Activated CD4-positive, alpha-beta T cell treated with anti-CD3 and anti-CD28 coated beads for 48 hours (primary cell): ENCODE measurements at places on chromosomes 6 and 20.
A peak's percentile ranks its signal among the peaks of the same experiment; 100 is the strongest.

GRCh38 chr6:155327326-155328073 is 13.2 kb upstream of the TFB1M start:
- peak; percentile 74 for DNase-seq

DNA sequence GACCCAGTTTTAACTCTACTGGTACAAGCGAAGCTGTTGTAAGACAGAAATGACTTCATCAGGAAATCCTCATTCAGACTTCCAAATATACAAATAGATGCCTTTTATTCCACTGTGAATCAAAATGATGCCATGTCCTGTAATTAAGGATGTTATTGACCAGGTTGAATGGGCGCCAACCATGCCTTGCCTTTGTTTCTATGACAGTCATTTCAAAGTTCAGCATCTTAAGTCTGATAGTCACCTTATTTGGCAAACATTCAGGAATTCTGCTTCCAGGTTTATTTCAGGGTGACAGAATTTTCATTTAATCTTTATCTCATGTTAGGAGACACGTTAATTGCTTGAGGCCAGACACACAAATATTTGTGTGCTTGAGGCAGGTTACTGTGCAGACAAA is 592.8 kb upstream of the JAG1 start:
- no peak for DNase-seq

- no peak for DNase-seq
Measured at GRCh38 chr6:39785281-39785680, 6.9 kb upstream of the DAAM2 start.

- DNase-seq = no peak
Measured at GRCh38 chr20:17630151-17630805, 51.8 kb downstream of the RRBP1 start.

DNA sequence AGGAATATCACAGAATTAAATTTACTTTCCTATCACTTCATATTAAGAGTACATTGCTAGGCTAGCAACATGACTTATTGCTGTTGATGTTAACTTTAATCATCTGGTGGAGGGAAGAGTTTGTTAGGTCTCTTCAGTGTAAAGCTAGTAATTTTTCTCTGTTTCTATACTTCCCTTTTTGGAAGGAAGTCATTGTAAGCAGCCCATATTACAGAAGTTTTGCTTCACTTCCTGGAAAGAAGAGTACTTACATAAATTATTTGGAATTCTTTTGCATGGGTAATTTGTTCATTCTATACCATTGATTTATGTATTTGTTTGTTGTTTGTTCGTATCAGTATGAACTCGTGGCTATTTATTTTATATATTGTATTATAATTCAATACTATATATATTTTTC is 405.2 kb downstream of the RFPL4B start:
- no peak for DNase-seq

GRCh38 chr6:39347906-39348585 is 25.5 kb upstream of the KCNK16 start:
- DNase-seq = peak; percentile 75

DNA sequence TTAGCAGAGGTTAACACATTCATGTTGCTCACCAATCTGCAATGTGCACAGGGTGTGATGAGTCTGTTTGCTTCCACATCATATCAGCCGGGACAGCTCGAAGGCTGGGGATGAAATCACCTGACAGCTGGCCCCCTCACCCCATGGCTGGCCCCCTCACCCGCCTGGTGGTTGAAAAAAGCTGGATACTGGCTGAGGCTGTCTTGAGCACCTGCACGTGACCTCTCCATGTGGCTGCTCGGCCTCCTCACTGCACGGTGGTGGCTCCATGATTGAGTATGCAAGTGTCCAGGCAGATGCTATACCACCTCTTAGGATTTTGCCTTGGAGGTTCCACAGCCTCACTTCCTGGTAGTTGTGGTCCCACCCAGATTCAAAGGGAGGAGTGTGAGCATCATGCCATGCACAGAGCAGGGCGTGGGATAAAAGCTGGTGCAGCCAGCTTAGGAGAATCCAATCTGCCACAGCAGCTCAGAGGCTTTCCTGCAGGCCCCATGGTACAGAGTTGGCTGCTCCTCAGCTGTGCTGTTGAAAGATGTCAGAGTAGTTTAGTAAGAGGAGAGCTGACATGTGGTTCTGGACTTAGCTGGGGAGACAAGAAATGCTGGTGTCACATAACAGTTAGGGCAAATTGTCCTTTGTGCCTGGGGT is 29.6 kb upstream of the SYNDIG1 start:
- no peak for DNase-seq

DNA sequence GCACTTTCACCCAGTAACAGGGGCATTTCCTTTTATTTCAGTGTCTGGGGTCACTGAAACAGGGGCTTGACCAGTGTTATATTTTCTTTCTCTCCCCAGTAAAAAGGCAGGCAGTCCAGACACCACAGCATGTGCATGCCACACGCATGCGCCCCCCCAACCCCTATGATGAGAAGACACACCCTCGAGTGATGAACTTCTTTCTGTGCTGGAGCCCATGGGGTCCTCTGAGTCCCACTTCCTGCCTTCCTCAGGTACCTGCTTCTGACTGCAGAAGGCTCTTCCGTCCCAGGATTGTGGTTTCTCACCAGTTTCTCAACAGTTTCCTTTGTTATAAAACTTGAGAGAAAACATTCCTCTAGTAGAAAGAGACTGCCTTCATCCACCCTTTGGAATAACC is 45.7 kb upstream of the TMEM181 start:
- DNase-seq = no peak
